ENCODE measurements at places on chromosomes 6 and 20.

DNA sequence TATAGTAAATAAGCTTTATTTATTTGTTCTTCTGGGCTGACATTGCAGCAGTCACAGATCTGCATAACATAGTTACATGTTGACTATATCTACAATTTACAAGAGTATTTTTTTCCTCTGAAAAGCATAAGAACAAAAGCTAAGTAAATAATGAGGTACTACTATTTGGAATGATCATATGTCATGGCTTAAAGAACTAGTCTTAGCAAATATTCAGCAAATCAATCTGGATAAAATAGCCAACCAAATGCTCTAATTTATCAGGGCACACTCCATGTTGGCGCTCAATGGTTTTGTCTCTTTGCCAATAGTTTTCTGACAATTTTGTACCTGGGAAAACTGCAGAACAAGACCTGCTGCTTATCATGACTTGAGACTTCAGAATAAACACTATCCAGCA lies 233.4 kb upstream of the RIN2 start:
- DNase-seq = no peak

- DNase-seq = no peak
These were observed 106.8 kb upstream of the PREP start for GRCh38 chr6:105509506-105510331.

- DNase-seq = no peak
These were observed 52.6 kb downstream of the VSTM2L start for GRCh38 chr20:37955511-37955910.

DNA sequence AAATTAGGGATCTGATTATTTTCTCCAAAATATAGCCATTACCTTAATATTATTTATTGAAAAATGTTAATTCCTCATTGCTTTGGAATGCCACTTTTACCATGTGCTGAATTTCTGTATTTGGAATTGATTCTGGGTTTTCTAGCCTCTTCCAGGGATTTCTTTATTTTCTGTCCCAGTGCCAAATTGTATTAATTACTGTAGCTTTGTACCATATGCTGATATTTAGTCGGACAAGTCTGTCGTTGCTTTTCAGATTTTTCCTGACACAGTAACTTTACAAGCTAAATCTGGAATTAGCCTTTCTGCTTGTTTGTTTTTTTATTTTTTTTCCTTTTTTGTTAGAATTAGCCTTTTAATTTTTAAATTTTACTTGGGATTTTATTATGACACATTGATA lies 10.9 kb upstream of the TMEM14B start:
- DNase-seq = no peak

GRCh38 chr6:55009131-55009530 lies 162.6 kb downstream of the FAM83B start:
- DNase-seq = no peak

GRCh38 chr6:144215402-144215931 lies 65.2 kb downstream of the STX11 start:
- DNase-seq = no peak

DNA sequence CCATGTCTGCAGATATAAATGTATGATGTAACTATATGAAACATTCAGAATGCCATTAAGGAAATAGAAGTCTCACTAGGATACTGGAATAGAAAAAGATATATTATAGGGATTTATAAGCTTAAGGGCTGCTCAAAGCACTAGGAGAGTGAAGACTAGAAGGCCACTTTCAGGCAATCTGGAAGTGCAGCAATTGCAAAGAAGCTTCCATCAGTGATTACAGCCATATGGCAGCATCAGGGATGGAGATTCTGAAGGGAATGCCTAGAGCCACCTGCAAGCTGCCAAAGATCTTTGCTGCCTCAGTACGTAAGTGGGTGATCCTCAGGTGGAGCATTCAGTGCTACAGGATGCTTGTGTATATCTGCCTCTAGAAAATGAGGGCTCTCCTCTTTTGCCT lies 796.2 kb upstream of the EPHA7 start:
- DNase-seq = no peak

DNA sequence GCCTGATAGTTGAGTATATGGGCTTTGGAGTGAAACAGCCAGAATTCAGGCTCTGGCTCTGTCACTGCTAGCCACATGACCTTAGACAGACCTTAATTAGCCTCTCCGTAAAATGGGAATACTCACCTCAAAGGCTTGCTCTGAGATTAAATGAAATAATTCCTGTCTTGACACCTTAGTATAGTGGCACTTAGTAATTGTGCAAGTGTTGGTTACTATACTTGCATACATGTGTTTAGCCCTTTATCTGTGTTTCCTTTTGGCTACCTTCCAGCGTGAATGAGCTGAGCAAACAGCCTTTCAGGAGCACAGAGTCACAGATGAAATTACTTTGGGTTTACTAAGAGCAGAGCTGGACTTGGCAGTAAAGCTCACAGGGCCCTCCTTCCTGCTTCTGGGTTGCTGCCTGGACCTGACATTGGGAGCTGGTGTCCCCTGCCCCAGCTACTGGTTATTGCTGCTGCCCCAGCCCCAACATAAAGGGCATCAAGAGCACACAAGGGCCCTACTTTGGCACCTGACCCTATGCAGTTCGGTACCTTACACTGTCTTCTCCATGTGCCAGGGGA lies 32.8 kb downstream of the CD164 start:
- DNase-seq = no peak

DNA sequence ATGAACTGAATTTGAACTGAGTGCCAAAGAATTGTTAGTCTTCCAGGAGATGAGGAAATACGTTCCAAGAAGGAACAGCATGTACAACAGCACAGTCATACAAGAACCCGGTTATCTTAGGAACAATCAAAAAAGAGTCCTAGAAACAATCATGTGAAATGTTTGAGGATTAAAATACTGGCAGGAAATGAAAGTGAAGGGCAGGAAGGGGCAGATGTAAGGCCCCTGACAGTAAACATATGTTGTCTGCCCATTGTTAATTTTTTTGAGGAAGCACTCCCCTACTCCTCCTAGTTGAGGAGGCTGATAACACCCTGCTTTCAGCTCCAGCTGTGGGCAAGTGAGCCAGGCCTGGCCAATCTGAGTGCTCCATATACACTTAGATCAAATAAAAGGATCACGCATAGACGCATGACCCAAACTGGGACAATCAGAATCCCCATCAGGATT lies 220.9 kb downstream of the HACE1 start:
- DNase-seq = no peak

GRCh38 chr6:120447605-120448004 lies 886.7 kb downstream of the TBC1D32 start:
- no peak for DNase-seq

GRCh38 chr6:151242420-151242861 lies 2.7 kb downstream of the AKAP12 start:
- no peak for DNase-seq

GRCh38 chr6:113466526-113466925 lies 390.6 kb upstream of the MARCKS start:
- DNase-seq = no peak

GRCh38 chr6:7254980-7255835 lies 57.8 kb downstream of the SSR1 start:
- no peak for DNase-seq

- no peak for DNase-seq
These were observed 14.7 kb downstream of the FOXF2 start for GRCh38 chr6:1403851-1404712.

- peak; percentile 48 for DNase-seq
These were observed 32.6 kb downstream of the C6orf15 start for GRCh38 chr6:31079656-31080261.

DNA sequence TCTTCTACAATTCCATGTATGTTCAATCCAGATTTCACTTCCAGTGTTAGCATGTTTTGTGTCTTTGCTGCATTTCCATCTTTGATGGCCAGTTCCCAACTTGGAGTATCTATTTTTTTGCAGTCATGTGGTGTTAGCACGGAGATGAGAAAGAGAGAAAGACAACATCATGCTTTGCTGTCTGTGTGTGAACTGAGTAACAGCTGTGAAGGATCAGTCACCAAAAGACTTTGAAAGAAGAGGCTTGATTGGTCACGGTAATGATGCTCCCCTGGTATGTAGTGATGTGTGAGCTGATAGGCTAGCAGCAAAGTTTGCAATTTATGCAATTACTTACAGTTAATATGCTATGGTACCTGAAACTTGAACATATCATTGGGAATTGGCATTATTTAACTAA lies 731.3 kb upstream of the NRSN1 start:
- no peak for DNase-seq

- no peak for DNase-seq
These were observed 12.8 kb downstream of the RGS17 start for GRCh38 chr6:153117986-153118879.

DNA sequence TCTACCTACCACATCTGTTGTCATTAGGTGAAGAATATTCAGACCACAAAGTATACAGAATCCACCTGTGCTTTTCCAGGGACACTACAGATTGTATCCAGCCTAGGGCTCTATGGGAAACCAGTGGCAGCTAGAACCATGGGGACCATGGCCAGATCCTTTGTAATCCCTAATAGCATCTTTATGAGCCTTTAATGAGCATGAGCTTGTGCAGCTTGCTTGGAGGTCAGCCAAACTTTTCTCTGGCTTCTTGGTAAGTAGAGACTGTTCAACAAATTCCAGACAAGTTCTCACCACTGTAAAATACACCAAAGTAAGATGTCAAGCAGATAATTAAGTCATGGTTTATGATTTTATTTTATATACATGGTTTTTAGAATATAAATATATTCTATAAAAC lies 301.6 kb upstream of the ADGRB3 start:
- no peak for DNase-seq

GRCh38 chr20:58099956-58100730 lies 128.3 kb downstream of the ANKRD60 start:
- DNase-seq = no peak

DNA sequence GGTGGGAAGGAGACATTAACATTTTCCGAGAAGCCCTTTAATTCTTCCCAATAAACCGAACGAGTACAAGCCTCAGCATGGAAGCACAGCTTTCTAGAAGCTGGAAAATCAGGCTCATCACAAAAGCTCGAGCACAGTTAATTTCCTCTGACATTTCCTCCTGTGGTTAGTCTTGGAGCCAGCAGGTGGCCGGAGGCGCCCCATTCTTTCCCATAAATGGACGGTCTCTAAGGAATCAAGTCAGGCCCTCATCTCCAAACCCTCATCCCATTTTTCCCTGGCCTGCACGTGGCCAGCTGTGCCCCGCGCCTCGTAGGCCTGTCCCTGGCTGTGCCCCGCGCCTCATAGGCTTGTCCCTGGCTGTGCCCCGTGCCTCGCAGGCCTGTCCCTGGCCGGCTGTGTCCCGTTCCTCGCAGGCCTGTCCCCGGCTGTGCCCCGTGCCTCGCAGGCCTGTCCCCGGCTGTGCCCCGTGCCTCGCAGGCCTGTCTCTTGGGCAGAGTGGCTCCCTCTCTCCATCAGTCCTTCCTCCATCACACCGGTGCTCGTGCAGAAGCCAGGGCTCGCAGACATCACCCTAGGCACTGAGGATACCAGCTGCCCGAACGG lies 19.7 kb upstream of the NTSR1 start:
- no peak for DNase-seq

GRCh38 chr6:32833664-32834063 lies 4.9 kb downstream of the TAP2 start:
- no peak for DNase-seq

GRCh38 chr6:89162047-89162371 lies 16.2 kb downstream of the PM20D2 start:
- DNase-seq = no peak

GRCh38 chr20:23596579-23597250 lies 9.0 kb downstream of the CST9 start:
- DNase-seq = no peak

GRCh38 chr6:82419132-82419581 lies 55.5 kb downstream of the TPBG start:
- DNase-seq = no peak

- DNase-seq = no peak
These were observed 10.0 kb downstream of the GMPR start for GRCh38 chr6:16248271-16248853.

DNA sequence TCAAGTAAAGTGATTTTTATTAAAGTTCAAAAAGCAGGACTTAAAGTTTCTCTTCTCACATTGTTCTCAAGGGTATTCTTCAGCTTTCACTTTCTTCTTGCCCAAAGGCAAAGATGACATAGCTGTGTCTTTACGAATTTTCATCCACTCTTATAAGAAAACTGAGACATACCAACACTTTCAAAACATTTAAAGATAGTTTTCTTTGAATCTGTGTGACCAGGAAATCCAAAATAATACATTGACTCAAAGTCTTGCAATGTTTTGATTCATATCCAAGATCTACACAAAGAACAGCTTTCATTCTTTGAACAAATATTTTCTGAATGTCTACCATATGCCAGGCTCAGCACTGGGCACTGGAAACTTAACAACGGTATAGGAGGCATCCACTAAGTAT lies 117.9 kb downstream of the SIM1 start:
- no peak for DNase-seq

- DNase-seq = no peak
These were observed 70.2 kb upstream of the ADGRF1 start for GRCh38 chr6:47112317-47112716.

DNA sequence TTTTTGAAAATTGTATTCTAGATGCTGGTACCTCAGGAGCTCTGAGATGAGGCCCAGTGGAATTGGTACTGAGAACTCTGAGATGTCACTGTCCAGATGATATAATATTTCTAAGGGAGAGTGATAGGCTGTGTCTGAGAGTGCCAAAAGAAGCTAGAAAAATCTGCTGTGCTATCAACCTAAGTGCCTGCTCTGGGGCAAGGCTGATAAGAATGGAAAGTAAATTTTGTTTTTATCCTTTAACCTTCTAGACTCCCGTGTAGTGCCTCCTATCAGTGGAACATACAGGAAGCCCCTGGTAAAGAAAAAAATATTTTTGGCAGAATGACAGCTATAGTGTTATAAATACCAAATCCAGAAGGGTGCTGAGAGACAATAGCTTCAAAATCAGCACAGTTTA lies 348.2 kb downstream of the TFAP2B start:
- DNase-seq = no peak

DNA sequence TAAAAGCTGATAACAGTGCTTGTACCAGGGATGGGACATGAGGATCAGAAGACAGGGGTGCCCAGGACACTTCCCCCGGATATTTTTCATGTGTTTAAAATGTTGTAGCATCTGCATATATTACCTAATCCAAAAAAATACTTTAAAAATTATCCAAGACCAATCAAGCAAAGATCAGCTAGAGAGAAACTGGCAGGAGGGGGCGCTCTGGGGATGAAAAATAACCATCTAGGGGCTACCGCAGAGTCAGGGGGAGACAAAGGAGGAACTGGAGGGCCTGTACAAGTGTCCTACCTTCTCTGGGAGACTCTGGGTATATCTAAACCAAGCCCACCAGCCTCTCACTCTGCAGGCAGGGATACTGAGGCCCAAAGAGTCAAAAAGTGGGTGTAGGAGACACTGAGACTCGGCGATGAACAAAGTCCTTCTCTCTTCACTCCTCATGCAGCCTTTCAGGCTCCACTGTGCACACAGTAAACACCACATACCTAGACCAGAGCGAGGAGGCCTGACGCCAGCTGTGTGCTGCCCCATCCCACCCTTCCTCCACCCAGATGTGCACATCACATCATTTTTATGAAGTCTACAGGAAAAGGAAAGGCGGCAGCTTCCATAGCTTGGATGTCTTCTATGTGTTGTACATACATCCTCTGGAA lies 9.8 kb downstream of the RIMS4 start:
- DNase-seq = no peak

- no peak for DNase-seq
These were observed 3.1 kb downstream of the PXDC1 start for GRCh38 chr6:3748208-3749066.
